CD4-positive, alpha-beta T cell treated with Interleukin-17A for 1 hour (primary cell): ENCODE measurements at places on chromosomes 5 and 9.

- DNase-seq: no peak
Observed at GRCh38 chr5:156623381-156624040, 226.6 kb upstream of the PPP1R2B start.

GRCh38 chr9:72537011-72537545 is 15.7 kb downstream of the TMC1 start:
- no peak for DNase-seq

DNA sequence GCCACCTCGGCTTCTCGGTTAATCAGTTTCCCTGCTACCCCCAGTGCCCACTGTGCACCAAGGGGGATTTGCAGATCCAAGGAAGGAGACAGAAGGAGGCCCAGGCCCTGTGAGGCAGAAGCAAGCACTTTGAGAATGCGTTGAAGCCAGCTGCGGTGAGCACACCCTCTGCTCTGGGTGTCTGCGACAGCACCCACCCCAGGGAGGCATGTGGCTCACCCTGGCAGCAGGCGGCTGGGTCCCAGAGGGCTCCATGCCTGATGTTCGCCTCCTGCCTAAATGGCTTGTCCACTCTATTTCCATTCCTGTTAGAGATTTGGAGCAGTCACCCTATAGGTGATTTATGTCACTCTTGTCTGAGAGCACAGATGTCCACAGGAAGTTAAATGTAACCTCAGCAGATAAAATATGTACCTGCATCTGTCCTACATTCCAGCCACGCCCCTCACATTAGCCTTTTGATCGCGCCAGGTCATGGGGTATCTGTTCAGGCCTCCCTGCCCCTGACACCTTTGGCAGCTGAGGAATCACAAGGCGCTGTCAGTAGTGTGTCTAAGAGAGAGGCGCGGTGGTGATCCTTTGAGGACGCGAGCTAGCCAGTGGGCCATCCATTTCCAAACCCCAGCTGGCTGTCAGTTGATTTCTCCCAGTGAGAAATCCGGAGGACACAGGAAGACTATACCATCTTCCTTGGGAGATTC is 28.1 kb downstream of the PTGES2 start:
- no peak for DNase-seq

DNA sequence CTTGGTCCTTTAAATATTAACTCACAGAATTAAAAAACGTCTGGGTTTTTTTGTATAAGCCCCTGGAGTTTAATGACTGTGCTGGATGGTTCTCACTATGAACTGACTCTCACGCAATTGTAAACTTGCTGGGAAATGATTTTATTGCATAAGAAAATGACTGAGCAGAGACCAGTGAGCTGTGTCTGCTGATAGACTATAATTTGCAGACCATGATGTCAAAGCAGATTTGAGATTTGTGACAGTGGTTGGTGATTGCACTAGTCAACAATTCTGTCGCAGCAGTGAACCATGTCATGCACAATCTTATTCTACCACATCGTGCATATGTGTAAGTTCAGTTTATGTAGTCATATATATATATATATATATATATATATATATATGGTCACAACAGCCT is 85.7 kb upstream of the C9orf72 start:
- DNase-seq: no peak

DNA sequence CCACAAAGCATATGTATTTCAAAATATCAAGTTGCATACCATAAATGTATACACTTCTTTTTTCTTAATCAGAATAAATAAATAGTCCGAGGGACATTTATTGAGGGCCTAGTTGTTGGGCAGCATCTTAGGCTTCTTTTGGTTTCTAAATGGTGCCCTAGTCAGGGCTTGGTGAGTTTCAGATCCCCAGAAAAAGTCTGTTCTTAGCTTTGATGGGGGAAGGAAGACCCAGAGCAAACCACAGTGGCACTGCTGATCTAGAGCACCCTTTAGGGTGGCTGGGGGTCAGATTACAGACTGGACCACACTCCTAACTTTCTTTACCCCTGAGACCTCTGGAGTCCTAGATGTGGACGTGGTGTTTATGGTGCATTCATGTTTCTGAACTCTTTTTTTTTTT is 97.8 kb downstream of the C9orf152 start:
- no peak for DNase-seq

GRCh38 chr5:141760193-141760592 is 78.2 kb upstream of the ARAP3 start:
- no peak for DNase-seq

DNA sequence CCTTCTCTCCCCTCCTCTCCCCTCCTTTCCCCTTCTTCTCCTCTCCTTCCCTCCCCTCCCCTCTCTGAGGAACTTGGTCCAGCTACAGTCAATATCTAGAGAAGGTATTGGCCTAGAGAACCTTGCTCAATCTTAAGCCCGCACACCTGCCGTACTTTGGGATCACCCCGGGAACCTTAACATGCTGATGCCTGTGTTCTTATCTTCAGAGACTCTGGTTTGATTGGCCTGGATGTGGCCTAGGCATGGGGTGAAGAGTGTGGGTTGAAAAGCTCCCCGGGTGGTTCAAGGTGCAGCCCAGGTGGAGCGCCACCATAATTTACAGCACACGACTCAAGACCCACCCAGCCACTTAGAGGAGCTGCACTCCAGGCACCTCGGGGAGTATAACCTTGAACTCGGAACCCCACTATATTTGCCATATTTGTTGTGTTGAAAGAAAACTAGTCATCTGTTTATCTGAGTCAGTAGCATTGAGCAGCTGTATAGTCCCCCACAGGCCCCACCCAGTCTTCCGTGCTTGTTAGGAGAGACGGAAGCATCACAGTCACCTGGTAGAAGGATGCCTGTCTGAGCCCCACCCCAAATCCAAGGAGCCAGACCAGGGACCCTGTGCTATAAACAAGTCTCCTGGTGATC is 14.4 kb upstream of the PHF19 start:
- peak; percentile 71 for DNase-seq

GRCh38 chr5:135140446-135141204 is 106.6 kb upstream of the PITX1 start:
- DNase-seq: peak; percentile 18

DNA sequence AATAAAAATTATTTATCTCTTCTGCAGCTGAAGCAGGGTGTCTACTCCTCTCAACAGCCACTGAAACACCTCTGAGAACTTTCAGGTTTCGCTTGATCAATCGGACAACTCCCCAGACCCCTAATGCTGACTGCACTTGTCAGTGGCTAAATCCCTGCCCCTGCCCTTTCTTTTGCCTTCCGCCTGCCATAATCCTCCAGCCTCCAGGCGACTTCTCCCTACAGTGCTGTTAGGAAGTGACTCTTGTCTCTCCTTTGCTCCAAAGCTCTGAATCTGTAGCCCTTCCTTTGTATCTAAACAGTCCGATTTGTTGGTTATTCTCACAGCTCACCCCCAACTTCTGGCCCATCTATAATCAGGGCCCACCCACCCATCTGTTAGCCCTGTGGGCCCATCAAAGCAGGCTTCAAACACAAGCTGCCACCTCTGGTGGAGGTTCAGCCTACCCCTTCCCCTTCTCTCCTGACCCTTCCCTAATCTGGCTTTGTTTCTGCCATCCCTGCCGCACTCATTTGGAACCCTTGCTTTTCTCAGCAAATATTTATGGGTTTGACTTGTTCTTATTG is 53.7 kb upstream of the IFNK start:
- DNase-seq: no peak

DNA sequence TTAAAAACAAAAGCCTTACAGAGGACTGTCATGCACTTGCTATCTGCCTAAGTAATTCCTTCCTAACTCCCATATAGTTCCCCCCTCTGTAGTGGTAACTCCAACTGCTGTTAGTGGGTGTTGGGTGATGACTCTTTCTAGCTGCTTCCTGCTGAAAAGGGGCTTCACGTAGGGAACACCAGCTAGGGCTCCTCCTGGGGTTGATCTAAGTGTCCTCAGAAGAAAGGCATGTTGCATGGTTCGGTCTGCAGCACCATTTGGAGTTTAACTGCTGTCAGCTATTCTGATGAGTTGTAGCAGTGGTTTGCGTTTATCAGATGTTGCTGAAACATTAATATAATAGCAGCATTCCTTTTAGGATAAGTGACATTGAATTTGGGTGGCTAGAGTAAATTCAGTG is 281.9 kb upstream of the TUSC1 start:
- no peak for DNase-seq

- DNase-seq: no peak
Observed at GRCh38 chr9:86096386-86096785, 3.0 kb downstream of the GOLM1 start.

DNA sequence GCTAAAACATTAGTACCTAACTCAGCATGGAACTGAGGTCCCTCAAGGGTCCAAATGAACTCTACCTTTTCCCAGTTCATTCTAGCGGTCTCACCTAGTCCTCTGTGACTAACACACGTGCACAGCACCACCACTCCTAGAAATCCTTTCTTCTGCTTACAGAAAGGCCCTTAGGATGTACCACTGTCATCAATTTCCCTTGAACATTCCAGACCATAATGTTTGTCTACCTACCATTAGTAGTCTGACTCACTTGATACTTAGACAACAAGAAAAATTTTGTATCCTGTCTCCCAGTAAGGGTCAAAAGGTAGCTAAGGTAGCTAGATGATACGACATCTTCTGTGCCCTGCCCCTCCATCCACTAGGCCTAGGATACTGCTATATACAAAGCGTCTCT is 166.6 kb downstream of the TSSK1B start:
- no peak for DNase-seq

DNA sequence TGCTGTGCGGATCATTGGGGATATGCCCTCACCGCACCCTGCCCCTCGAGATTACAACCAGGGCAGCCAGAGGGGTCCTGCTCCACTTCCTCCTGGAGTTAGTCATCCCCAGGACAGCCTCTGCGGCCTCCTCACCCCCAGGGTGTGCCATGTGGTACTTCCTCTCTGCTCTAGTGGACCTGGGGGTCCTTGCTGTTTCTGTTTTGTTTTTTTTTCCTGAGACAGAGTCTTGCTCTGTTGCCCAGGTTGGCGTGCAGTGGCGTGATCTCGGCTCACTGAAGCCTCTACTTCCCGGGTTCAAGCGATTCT is 5.2 kb upstream of the FCN1 start:
- no peak for DNase-seq

DNA sequence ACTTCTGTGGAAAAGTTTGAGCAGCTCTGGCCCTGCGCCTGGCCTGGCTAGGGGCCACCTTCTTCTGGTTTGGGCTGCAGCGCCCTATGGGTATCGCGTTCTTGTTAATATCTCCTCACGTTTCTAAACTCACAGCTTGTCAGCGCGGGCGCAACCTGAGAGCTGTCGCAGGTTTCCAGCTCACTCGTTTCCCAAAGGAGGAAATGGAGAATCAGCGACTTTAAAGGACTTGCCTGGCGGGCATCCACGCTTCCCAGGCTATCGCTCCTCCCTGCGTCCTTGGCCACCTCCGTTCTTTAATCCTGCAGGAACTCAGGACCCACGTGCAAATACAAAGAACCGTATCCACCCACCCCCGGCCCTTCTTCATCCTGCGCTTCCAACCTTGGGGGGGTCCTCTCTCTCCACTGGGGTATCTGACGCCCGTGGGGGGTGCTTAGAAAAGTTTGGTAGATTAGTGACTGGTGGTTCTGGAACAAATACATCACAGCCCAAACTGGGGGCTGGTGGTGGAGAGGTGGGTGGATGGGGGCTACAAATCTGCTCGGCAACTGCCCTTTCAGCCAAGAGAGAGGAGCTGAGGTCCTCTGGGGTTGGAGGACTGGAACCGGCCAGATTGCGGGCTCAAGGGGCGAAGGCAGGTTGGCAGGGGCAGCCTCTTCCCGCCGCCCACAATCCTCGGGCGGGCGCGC is 578 bp upstream of the PSAT1 start:
- no peak for DNase-seq

- peak; percentile 69 for DNase-seq
Observed at GRCh38 chr9:134099123-134099761, 31.4 kb upstream of the BRD3 start.

DNA sequence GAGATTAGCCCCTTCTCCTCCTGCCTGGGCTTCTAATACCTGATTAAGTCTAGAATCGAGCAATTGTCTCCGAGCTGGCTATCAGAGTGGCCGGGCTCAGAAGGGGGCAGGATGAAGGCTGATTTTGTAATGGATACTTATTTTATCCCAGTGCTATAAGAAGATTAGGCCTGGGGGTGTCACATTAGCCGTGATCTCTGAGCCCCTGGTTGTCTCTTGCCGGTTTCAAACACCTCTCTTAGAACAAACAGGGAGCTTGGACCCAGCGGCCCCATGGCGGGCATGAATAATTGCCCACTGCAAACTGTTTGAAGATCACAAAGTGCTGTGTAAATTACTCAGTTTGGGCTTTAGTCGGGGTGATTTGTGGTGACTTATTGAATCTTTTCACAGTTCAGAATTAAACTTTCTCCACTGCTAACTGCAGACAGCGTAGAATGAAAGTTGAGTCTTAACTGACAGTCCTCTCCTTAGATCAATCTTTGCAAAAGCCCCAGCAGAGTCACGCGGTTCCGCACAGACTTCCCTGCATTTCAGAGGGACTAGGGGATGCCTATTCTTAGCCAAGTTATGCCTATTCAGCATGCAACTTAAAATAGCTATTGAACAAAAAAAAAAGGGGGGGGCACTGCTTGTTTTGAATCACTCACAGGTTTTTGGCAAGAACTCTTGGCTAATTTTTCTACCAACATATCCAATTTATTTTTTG is 200.6 kb upstream of the IRX1 start:
- no peak for DNase-seq

DNA sequence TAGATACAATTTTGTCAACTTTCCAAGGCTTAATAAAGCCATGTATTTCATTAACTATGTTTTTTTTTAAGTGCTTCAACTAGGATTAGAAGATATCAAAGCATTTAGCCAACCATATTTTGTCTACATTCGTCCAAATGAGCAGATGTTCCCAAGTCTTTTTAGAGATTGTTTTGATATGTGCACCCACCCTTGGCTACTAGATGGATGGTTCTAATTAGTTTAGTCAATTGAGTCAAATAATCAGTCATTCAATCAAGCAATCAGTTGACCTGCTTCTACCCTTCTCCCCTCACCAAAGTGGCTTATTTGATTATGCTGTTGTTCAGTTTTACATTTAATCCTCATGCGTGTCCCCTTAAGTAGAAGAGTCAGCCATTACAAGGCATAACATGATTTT is 319.5 kb upstream of the TNC start:
- no peak for DNase-seq

GRCh38 chr5:53263151-53263550 is 153.6 kb upstream of the MOCS2 start:
- no peak for DNase-seq

DNA sequence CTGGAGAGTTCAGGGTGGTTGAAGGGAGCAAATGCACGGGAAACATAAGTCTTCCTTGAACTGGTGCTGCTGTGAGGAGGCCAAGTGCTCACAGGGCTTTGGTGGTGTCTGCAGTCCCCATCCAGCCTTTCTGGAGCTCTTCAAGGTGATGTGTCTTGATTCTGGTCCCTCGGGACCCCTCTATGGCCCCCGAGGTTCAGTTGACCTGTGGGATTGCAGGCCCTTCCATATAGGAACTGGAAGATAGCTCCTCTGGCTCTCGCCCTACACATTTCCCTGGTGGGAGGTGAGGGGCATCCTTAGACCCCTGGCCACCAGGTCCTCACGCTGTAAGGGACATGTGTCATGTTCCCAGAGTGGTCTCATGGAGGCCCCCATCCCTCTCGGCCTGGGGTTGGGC is 191.8 kb downstream of the GADD45G start:
- DNase-seq: no peak
